ENCODE measurements at places on chromosomes 5 and 9.

GRCh38 chr5:74798977-74799911 lies 32.2 kb downstream of the NSA2 start:
- no peak for DNase-seq

DNA sequence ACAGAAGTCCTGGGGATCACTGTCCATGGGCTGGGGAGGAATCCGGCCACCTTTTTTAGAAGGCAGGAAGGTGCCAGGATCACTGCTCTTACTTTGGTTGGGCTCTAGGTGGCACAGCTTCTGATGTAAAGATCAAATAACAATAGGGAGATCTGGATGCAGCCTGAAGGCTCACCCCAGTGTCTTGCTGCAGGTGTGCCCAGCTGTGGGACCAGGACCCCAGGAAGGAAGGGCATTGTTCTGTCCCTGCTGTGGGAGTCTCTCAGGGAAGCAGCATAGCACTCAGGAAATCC lies 69.6 kb downstream of the DAB2IP start:
- no peak for DNase-seq

DNA sequence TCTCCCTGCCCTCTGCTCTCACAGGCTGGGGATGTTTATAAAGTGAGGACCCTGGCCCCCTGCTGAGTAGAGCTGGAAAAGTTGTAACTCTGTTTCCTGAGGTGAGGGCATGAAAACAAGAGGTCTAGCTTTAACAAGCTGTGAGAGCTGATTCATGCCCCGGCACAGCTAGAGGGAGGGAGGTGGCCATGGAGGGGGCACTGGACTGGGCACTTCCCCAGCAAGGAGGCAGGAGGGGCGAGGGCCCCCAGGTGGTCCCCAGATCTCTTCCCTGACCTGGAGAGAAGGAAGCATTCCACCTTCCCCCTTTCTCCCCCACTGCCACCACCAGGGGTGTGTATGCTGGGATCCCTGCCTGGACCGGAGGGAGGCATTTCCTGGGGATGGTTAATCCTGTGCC lies at the start of gene MSMP:
Gene MSMP (minus strand): TSS at position 13 of the 400 bp plus-strand sequence. CDS start 147 bp downstream, outside the sequence.
- no peak for DNase-seq

GRCh38 chr5:143400541-143401226 lies 2.8 kb downstream of the NR3C1 start:
- no peak for DNase-seq

GRCh38 chr5:141512911-141513626 lies 24.2 kb downstream of the PCDHGC5 start:
- peak; percentile 29 for DNase-seq

DNA sequence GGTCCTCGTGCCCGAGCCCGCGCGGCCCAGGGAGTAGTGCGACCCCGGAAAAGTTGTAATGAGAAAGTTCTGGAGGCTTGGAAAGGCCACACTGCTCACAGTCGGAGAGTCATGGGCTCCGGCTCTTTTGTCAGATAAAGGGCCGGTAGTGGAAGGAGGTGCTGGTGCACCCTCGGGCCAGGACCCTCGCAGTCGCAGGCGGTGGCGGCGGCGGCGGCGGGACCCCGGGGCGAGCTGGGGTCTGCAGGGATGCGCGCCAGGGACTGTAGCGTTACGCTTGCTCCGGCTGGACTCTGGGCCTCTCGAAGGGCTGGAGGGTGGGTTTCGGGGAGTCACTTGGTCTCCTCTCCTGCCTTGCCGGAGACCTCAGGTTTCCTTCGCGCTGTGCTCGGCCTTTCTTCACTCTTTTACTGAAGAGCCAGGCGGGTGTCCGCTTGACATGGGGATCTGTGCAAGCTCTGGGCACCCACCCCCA lies 1.5 kb downstream of the RORB start:
- no peak for DNase-seq

DNA sequence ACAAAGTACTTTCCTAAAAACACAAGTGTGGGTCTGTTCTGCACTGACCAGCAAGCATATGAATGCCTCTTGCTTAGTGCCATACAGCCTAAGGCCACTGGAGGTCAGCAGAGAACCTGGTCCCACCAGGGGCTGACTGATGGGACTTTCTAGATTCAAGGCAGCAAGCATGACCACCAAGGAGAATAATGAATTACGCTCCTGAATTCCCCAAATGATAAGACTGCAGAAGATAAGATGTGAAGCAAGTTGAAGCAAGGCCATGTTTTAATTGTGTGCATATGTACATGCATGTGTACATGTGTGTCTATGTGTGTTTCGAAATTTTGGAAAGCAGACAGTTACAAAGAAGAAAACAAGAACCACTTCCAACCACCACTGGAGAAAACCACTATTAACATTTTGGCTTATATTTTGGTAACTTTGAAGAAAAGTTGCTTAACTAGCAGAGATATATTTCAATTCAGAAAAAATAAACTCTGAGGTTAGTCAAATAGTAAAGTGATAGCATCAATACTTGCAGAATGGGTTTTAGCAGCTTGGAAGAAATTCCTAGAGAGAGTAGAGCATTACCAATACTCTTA lies 70.5 kb downstream of the ERP44 start:
- no peak for DNase-seq

DNA sequence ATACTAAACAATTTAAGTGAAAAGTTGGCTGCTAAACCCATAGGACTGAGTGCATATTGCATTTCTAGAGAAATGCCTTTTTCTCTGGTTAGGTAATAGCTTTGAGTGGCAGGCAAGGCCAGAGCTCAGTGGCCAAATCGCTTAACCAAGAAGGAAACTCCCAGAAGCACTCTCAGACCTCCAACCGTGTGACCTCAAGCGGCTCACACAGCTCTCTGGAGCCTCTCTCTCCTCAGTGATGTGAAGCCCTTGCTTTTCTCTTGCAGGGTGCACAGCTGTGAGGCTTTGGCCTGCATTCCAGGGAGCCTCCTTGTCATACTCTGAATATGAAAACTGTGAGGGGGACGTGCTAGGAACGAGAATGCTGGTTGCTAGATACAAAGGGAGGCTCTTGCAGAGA lies 106.7 kb downstream of the INSYN2B start:
- no peak for DNase-seq

GRCh38 chr9:89365532-89365912 lies 47.2 kb downstream of the SECISBP2 start:
- DNase-seq: no peak

GRCh38 chr5:175867587-175868347 lies 3.6 kb upstream of the CPLX2 start:
- DNase-seq: no peak

GRCh38 chr5:149367249-149367971 lies 9.6 kb downstream of the PCYOX1L start:
- no peak for DNase-seq

- DNase-seq: no peak
Measured at GRCh38 chr5:151196556-151197290, 27.2 kb downstream of the CCDC69 start.

GRCh38 chr9:124880501-124880900 lies 18.6 kb downstream of the ARPC5L start:
- DNase-seq: no peak

DNA sequence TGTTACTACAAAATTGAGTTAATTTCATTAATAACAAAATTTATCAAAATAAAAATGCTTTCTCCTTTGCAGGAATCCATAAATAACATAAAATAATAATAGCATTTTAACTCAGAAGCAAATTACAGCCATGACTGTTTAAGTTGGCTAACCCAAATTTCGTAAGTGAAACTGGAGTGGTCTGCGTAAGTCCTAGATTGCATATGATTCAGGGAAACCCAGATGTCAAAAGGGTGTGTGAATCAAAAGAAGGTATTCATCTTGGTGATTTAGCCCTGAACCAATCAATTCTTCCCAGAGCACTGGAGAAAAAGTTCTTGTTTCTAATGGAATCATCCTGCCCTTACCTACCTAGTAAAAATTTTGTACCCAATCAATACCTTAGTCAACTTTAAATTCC lies 547.6 kb downstream of the RAB3C start:
- no peak for DNase-seq

DNA sequence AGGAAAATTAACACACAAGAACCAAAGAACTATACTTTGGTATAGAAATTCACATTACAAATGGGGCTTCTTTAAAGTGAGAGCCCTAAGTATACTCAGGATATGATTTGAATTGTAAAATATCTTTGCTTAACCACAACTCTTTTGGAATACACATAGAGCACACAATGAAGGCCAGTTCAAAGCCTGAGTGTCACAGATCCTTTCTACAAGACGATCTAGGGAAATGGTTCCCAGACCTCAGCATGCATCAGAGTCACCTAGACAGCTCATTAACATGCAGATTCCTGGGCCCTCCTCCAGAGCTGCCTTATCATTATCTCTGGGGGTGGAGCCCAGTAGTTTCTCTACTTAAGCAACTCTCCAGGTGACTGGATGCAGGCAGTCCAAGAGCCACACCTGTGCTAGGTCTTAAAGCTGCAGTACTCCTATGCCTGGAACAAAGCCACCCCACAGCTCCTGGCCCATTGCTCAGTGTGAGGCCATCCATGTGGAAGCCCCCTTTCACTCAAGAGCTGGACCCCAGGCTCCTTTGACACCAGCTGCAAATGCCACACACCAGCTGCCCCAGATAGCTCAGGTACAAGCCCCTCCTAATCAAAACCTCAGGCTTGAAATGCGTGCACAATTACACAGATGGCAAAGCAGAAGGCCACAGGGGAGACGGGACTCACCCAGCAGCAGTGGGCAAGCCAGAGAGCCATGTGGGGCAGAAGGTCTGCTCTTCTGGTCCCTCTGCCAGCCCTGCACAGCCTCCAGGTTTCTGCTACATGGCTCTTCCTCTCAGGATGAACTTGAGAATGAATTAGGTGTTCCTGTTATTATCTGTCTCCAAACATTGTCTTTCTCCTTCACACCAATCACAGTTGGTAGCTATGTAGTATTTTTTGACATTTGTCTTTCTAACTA lies 106.1 kb downstream of the SH3TC2 start:
- DNase-seq: no peak

DNA sequence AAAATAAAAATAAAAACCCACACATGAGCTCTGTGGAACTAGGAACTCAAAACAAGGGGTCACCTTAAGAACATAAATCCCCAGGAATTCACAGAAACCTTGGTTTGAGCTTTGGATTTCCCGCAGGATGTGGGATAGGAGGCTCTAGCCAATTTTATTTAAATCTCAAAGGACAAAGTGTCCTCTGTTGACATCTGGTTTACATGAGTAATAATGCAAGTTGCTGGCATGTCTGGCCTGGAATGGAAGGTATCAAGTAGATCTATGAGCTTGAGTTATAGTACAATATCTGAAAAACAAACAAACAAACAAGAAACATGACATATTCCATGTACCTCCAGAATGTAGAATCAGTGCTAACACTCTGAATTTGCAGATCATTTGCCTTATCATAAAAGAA lies 94.2 kb upstream of the SLIT3 start:
- DNase-seq: no peak

- DNase-seq: no peak
Measured at GRCh38 chr9:76528056-76528455, 69.1 kb downstream of the GCNT1 start.

GRCh38 chr9:12968093-12968492 lies 193.3 kb downstream of the LURAP1L start:
- DNase-seq: no peak

DNA sequence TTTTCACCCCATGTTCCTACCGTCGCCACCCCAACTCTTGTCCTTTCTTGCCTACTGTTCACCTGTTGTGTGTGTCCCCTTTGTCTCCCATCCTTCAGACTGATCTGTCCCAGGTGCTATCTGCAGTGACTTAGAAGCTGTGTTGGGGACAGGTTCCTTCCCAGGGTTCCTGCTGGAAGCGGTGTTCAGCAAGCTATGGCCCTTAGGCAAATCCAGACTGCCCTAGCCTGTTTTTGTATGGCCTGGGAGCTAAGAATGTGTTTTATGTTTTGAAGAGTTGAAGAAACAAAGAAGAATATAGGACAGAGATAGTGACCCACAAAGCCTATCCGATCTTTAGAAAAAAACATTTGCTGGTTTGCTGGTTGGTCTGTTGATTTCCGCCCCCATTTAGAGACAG lies 236.4 kb downstream of the GOLPH3 start:
- no peak for DNase-seq

- DNase-seq: no peak
Measured at GRCh38 chr9:116377179-116377798, 223.7 kb downstream of the PAPPA start.

- DNase-seq: no peak
Measured at GRCh38 chr5:14777187-14777586, 94.4 kb downstream of the ANKH start.

- no peak for DNase-seq
Measured at GRCh38 chr9:91223000-91223399, 138.7 kb downstream of the AUH start.

GRCh38 chr9:96423322-96423984 lies 5.3 kb upstream of the ZNF367 start:
- no peak for DNase-seq

DNA sequence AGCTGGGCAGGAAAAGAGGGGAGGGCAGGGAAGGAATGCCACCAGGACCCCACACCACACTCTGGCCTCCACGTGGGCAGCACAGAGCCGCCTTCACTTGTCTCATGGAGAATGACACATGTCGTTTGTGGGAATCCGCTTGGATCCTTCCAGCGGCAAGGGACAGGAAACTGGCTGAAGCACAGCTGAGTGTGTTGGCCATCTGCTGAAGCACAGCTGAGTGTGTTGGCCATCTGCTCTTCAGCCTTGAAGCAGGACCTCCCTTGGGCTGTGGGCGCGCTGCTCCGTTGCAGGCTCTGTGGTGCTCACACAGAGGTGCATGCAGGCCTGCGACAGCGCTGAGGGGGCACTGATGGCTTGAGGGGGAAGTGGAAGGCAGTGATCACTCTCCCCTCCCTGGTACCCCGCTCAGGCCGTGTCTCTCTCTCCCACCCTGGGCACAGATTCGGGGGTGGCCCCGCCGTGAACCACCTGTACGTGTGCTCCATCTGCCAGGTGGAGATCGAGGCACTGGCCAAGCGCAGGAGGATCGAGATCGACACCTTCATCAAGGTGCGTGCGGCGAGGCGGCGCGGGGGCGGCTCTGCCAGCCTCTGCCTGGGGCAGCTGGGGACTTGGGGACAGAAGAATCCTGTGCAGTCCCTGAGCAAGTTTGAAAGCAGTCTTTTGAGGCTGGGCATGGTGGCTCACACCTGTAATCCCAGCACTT lies 40.6 kb downstream of the USP20 start:
- DNase-seq: no peak

GRCh38 chr9:89295400-89295799 lies 15.6 kb upstream of the CKS2 start:
- no peak for DNase-seq

DNA sequence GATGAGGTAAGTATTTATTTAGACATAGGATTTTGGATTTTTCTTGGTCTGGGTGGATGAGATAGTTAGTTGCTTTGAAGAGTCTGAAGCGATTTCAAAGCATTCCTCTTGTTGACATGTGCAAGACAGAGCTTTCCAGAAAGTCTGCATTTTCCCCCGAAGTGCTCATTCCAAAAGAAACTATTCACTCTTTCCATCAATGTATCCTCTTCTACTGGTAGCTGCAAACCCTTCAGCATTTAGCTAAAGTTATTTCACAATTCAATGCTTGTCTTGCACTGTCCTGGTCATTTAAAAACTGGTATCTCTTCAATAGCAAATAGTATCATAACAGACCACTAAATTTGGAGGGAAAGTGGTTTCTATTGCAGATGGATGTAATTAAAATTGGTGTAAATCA lies 13.0 kb downstream of the NREP start:
- DNase-seq: no peak

GRCh38 chr5:170411100-170411499 lies 21.9 kb upstream of the KCNMB1 start:
- no peak for DNase-seq
